ENCODE measurements at places on chromosomes 12 and 14.

- no peak for DNase-seq
Measured at GRCh38 chr12:80413462-80413861, 30.6 kb upstream of the PTPRQ start.

- DNase-seq, result no peak
Measured at GRCh38 chr12:107503129-107503855, 182.3 kb upstream of the PWP1 start.

DNA sequence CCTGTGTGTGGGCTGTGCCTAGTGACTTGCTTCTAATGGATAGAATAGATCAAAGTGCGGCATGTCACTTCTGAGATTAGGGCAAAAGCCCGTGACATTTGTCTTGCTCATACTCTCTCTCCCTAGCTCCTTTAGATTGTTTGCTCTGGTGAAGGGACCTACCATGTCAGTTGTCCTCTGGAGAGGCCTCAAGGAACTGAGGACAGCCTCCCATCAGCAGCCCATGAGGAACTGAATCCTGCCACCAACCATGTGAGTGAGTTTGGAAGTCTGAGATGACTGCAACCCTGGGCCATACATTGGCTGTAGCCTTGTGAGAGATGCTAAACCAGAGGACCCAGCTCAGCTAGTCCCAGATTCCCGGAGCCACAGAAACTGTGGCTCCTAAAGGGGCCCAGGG lies 101.6 kb upstream of the ESRRB start:
- DNase-seq, result no peak

GRCh38 chr12:28802706-28803438 lies 346.2 kb upstream of the FAR2 start:
- peak; percentile 4 for DNase-seq

GRCh38 chr12:55703288-55703687 lies 4.4 kb downstream of the ITGA7 start:
- DNase-seq, result no peak

DNA sequence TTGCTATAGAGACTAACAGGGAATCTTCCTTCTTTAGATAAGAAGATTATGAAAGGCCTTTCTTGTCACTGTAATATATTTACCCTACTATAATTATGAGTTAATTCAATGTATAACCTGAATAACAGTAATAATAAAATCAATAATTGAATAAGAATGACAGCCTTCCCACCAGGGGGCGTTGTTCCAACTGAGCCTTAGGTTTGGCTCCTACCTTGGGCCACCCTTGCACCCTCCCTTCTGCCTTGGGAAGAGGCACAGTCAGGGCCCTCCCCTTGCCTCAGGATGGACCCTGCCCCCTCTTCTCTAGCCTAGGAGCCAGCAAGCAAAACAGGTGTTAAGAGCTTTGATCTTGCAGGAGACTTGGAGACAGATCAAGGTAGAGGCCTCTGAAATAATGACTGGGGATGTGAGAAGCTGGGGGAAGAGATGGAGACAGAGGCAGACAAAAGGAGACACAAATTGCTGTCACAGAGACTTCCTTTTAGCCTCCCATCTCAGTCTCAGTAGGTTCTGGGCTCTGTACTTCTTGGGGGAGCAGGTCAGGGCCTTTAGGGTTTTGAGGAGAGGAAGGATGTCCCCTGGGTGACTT lies 40.1 kb upstream of the CISTR start:
- DNase-seq, result no peak

DNA sequence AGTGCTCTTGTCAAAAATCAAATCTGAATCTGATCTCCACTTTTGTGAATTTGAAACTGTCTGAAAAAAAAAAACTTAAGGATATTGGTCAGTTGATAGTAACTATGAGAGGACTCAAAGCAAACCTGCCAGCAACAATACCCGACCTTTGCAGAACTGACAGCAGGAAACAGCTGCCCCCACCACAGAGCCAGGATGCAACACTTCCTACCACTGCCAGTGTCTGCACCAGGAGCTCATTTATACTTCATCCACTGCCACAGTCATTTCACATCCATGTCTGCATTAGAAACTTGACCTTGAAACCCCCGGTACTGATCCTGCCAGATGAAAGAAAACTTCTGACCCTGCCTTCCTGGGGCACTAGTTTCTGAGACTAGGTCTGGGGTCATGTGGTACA lies 27.4 kb upstream of the RXYLT1 start:
- DNase-seq, result no peak

- DNase-seq, result peak; percentile 87
Measured at GRCh38 chr14:75125617-75126016, 1.2 kb downstream of the NEK9 start.

GRCh38 chr14:37992499-37992898 lies 215.2 kb upstream of the SSTR1 start:
- DNase-seq, result no peak

GRCh38 chr14:83568141-83568540 lies 1961.8 kb upstream of the FLRT2 start:
- DNase-seq, result peak; percentile 67

DNA sequence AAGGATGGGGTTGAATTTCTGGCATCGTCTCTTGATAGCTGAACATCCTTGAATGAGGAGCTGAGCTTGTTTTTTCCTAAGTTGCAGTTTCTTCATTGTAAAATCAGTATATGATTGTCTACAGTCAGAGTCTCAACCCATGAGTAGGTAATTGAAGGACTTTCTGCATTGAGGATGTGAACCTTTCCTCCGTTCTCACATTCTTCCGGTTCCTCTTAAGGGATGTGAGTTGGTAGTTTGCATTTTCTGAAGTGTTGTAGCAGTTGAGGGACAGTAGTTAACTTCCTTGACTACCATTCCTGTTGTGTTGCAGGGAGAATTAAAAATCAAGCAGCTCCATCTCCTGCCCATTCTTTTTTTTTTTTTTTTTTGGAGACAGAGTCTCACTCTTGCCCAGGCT lies 19.1 kb downstream of the TPCN1 start:
- no peak for DNase-seq

- DNase-seq, result peak; percentile 35
Measured at GRCh38 chr12:42128327-42128726, 16.3 kb downstream of the GXYLT1 start.
